Stimulated activated CD4-positive, alpha-beta T cell treated with anti-CD3 and anti-CD28 coated beads, Interleukin-15, amount 100 ng/mL, for 24 hours (primary cell): ENCODE measurements at places on chromosomes 5 and 9.
A peak's percentile ranks its signal among the peaks of the same experiment; 100 is the strongest.

- no peak for DNase-seq
These were observed 13.7 kb upstream of the RUFY1 start for GRCh38 chr5:179536676-179537075.

- DNase-seq = no peak
These were observed 32.1 kb upstream of the ALDOB start for GRCh38 chr9:101467690-101468089.

DNA sequence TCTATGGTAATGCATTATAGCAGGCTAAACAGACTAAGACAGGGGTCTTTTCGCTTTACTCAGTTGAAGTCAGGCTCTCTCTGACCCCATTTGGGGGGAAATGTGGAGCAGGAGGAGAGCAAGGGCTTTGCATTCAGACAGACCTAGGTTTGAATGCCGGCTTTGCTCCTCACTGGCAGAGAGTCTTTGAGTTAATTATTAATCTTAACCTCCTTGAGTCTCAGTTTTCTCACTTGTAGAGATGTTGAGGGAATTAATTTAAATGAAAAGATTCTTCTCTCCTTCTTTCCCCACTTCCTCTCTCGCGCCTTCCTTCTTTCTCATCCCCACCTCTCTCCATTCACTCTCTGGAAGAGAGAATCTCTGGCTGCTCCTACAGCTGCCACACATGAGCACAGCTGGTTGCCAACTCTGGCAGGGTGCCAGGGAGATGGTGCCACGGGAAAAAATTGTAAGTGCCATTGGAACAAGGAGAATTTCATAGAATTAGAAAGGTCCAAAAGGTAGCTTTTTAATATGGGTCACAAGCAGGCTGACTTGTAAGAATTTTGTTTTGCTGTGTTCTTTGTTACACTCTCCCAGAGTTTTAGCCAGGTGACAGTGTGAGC, 25.2 kb upstream of the GLRA1 start:
- DNase-seq = no peak

DNA sequence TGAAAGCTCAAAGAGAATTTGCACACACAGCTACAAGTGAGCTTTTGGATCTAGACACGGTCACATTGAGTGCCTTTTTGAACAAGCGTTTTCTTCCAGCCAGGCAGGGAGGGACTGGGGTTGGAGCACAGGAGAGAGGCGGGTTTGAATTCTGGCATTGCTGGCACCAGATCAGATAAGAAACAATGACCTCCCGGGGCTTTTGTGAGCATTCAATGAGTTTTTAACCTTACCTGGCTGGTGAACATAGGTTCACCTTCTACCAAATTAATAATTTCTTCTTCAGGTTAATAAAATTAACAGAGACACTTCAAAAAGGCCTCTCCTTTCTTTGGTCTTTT, 312.9 kb upstream of the MSX2 start:
- no peak for DNase-seq

DNA sequence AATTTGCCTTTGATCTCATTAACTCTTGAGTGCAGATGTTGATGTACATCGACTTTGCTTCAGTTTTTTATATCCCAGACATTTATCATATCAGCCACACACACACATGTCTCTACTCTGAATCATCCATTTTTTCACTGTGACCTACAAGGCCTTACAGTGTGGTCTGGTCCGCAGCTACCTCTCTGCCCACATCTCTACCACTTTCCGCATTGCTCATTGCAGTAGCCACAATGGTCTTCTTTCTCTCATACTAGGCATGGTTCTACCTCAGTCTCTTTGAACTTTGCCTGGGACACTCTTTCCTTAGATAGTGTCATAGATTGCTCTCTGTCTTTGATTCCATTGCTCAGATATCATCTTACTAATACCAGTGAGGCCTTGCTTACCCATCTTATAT, 87.9 kb upstream of the FSD1L start:
- DNase-seq = peak; percentile 74

- DNase-seq = no peak
These were observed 194.7 kb downstream of the CACNA1B start for GRCh38 chr9:138072161-138072842.

GRCh38 chr5:41967401-41967800, 42.3 kb downstream of the FBXO4 start:
- no peak for DNase-seq

GRCh38 chr5:150138551-150139265, 16.9 kb downstream of the PDGFRB start:
- DNase-seq = no peak

GRCh38 chr9:80143899-80144298, 572.1 kb downstream of the TLE4 start:
- no peak for DNase-seq

DNA sequence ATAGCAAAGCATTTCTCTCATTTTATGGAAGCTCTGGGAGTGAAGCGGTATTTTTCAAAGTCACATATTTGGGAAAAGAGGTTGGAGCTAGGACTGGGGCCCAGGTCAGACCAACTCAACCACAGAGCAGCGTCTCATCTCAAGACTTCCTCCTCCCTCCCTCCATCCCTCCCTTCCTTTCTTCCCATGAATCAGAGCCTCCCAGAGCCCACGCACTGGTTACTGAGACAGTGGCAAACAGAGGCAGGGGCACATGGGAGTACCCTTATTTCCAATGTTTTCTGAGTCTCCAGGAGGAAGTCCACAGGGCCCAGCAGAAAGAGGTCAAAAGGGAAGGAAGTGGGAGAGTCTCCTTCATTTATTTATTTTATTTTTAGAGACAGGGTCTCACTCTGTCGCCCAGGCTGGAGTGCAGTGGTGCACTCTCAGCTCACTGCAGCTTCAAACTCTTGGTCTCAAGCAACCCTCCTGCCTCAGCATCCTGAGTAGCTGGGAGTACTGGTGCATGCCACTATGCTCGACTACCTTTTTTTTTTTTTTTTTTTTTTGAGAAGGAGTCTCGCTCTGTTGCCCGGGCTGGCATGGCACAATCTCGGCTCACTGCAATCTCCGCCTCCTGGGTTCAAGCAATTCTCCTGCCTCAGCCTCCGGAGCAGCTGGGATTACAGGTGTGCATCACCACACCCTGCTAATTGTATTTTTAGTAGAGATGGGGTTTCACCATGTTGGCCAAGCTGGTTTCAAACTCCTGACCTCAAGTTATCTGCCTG, 52.5 kb upstream of the CDKN2AIPNL start:
- no peak for DNase-seq

- no peak for DNase-seq
These were observed 171.7 kb downstream of the PIK3R1 start for GRCh38 chr5:68387074-68387796.

DNA sequence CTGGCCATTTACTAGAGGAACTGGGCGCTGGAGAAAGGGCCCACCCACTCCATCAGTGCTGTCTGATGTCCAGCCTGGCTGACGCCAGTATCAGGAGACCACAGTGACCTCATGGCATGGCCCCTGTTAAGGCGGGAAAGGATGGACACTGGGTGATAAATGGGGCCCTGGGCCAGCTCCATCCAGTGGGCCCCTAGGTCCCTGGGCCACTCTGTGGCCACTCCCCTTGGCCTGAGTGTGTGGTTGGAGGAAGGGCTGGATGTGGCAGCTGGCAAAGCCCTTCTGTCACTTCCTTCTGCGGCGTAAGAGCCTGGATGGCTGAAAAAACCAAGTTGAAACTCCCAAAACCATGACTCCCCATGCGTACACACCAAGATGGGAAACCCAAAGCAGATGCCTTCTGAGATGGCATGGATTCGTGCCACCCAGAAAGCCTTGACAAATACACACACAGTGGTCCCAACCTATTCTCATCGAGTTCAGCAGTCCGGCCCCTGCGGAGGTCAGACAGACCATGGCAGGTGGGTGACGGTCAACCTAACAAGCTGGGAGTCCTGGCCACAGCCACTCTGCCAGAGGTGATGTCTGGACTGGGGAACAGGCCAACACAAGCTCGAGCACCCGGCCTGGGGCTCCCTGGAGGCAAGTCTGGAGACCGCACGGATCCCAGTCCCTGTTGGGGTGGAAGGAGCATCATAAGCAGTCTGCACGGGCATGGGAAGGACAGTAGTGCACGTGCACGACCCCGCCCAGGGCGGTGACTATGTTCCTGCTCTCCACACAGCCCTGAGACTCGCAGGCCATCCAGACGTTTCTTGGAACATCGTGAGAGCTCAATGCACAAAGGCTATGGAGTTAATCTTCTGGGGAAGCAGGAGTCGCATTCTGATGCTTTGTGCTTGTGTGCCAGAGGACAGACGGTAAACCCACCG, 45.2 kb upstream of the NOTCH1 start:
- DNase-seq = no peak
